ENCODE measurements at places on chromosomes 2 and 18.

DNA sequence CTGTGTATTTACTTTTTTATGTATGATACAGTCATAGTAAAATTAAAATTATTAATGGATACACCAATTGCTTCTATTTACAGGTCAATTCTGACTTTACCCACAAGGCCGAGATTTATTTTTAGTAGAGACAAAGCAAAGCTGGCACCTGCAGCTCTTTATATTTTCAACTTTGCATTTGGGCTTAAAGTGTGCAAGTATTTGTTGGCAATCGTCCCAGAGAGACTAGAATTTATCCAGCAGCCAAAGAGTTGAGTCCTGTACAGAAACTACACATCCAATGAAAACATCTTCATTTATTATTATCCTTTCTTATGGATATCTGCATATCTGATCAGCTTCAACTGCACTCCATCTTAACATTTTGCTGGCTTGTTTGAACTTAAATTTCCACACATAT, 485.6 kb downstream of the SOX11 start:
- no peak for DNase-seq

- DNase-seq: no peak
Observed at GRCh38 chr2:150480241-150480640, 7.2 kb downstream of the RND3 start.

GRCh38 chr2:113123726-113124125, 3.7 kb upstream of the IL1RN start:
- DNase-seq: no peak

- DNase-seq: peak; percentile 38
Observed at GRCh38 chr2:170817093-170818035, 677 bp downstream of the GAD1 start.

DNA sequence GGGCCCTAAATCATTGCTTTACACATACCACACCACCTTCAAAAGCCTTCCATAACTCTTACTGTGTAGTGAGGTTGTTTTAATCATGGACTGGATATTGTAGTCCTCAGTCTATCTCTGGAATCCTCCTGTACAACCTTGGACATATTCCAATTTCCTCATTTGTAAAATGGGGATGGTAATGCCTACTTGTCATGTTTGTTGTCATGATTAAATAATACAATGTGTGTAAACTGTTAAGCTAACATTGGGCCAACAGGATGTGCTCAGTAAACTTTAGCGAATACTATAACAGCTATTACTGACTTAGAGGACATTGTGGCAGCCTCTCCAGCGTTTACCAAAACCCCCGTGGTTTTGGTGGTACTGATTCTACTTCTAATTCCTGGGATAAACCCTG, 74.7 kb upstream of the PTPRM start:
- no peak for DNase-seq

DNA sequence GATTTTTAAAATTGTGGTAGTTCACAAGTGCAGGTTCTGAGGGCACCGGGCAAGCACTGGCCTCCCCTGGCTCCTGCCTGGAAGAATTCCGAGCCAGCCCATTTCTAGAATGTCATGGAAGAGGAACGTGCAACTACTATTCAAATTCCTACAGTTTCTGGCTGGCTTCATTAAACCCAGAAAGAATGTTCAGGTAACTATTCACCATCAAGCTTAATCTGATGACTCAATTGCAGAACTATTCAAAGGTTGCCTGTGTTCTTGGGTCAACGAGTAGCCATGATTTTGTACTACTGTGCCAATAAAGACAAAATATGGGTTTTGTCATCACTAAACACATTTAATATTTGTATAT, 14.3 kb upstream of the MFF start:
- DNase-seq: no peak

GRCh38 chr2:71498261-71498701, 44.9 kb downstream of the DYSF start:
- DNase-seq: peak; percentile 33

GRCh38 chr2:13093416-13093991, 376.8 kb downstream of the TRIB2 start:
- DNase-seq: no peak

GRCh38 chr2:226078666-226079065, 679.2 kb downstream of the NYAP2 start:
- no peak for DNase-seq

DNA sequence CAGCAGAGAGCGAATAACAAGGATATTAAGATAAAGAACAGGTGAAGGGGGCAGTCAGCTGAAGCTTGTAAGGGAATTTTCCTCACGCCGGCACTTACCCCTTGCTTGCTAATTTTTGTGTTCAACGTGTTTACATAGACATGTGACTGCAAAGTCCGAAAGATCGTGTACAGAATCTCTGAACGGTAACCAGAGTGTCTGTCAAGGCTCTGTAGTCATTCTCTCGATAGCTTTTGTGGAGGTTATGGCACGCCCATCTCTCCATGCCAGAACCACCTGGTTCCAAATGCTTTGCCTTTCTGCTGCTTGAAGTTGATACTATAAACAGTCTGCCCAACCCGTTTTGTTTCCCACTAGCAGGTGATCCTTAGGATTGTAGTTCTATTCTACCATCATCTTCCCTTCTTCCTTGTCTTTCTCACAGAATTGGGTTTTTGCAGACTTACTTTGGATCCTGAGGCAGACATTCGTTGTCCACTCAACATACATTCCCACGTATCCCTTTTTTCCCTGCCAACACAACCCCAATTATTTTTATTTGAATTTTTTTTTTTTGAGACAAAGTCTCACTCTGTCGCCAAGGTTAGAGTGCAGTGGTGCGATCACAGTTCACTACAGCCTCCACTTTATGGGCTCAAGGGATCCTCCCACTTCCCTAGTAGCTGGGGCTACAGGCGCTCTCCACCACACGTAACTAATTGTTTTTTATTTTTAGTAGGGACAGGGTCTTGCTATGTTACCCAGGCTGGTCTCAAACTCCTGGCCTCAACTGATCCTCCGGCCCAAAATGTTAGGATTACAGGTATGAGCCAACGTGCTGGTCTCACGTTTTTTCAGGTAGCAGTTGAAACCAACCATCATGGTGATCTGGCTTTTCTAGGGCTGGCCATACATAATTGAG, 1.3 kb upstream of the USP34 start:
- DNase-seq: peak; percentile 30

GRCh38 chr18:76801567-76802505, 20.5 kb upstream of the ZNF236 start:
- peak; percentile 67 for DNase-seq

- DNase-seq: peak; percentile 87
Observed at GRCh38 chr2:39620067-39620466, 45.6 kb upstream of the TMEM178A start.

GRCh38 chr2:85340034-85340892, 12.5 kb upstream of the TGOLN2 start:
- no peak for DNase-seq

- DNase-seq: no peak
Observed at GRCh38 chr18:36582988-36583745, 245.6 kb downstream of the TPGS2 start.

DNA sequence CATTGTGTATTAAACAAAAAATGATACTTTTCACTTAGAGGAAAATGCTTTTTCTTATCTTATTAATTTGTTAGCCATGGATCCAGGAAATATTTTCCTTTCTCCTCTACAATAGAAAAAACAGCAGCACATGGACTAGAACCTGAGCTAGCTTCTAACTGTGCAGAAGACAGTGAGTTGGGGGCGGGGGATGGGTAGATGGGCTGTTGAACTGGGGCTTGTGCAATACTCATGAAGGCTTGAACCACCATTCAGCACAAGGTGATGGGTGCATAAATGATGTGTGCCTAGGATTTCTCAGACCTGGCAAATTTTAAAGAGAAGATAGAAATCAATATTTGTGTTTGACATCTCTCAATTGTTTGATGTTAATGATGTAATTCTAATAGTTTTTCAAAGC, 42.0 kb downstream of the COL5A2 start:
- no peak for DNase-seq

DNA sequence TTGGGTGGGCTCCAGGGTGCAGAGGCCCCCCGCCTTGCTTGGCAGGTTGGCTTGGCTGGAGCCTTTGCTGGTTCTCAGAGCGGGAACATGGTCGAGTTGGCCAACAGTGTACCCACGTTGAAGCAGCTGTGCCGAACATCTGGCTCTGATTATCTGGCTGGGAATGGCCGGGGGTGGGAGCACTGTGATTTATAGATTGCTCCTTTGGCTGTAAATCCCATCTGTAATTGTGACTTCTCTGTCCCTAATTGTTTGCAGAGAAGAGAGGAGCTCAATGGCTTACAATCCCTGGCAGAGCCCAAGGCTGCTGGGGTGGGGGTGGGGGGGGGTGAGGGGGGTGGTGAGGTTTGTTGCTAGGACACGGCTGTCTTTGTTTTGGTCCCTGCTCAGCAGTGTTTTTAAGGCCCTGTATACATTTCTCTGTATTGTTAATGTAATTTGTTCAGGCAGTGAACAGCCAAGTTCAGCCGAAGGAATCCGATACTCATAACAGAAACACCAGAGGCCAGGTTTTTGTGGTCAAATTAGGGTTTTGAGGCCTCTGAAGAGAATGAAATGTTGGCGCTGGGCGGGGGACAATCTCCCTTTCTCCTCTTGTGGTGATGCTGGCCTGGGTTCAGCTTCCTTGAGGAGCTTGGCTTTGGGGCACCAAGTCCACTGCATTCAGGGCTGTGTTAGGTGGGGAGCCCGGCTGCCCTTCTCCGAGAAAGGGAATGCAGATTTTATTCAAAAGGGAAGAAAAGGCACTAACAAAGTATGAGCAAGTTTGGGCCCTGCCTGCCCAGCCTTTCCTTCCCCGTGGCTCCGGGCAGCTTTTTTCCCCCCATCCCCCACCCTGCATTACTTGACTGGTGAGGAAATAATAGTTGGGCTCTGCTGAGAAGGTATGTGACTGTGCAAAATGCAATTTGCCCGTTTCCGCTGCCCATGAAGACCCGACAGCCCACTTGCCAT, 82.5 kb downstream of the TCF7L1 start:
- peak; percentile 37 for DNase-seq

- no peak for DNase-seq
Observed at GRCh38 chr2:220224691-220225543, 597.5 kb downstream of the SLC4A3 start.

GRCh38 chr2:223936862-223937326, 8.2 kb downstream of the WDFY1 start:
- peak; percentile 83 for DNase-seq

- DNase-seq: no peak
Observed at GRCh38 chr2:109079590-109079989, 49.4 kb upstream of the SH3RF3 start.

- no peak for DNase-seq
Observed at GRCh38 chr2:104982111-104982510, 55.8 kb upstream of the MRPS9 start.

DNA sequence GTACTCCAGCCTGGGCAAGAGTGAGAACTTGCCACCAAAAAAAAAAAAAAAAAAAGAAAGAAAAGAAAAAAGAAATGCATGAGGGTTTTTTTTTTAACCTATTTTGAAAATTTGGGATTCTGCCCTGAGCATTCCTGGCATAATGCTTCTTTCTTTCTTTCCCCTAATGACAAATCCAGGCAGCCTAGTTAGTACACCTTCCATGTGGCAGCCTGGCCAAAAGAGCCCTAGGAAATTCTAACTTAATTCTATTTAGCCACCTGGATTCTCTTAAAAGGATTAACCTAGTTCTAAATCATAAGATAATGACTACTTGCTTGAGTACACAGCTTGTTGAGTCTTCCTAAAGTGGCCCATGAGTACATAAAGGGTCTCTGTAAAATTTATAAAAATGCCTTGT, 160.1 kb downstream of the THADA start:
- no peak for DNase-seq

DNA sequence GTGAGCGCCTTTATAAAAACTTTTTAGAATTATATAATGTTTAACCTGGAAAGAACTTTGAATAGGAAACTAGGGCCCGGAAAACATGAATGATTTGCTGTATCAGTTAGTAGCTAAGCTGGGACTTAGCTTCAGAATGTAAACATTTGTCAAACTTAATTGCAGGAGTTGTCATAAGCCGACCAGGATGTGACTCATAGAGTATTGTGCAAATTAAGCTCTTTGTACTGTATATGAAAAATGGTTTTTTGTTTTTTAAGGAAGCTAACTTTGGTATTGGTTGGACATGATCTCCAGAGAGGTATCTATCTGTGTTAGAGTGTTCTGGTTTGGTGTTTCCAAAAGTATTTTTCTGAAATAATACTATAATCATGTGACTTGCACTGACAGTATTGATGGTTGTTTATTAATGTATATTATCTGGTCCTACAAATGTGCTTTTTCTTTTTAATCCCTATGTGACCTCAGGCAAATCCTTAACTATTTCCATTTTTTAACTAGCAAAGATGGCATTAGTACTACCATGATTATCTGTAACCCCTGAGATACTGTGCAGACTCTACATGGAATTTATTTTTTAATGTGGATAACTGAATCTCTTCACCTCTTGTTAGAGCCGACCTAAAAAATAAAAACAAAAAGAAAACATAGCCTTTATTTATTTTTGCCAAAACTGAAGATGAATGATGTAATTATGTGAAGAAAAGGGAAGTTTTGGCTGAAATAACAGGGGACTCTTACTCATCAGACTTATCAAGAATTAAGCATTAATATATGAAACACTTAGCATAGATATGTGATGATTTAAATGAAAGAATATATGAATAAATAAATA, 11.7 kb downstream of the YIPF4 start:
- DNase-seq: peak; percentile 92

- DNase-seq: no peak
Observed at GRCh38 chr2:135791418-135792190, 45.4 kb downstream of the LCT start.

GRCh38 chr18:46393230-46393629, 263.8 kb downstream of the LOXHD1 start:
- no peak for DNase-seq

Measured in lung microvascular endothelial cell (primary cell).